HFFc6 (cell line): ENCODE measurements at places on chromosomes 1 and 21.

GRCh38 chr1:113859478-113860175, 11.9 kb downstream of the PTPN22 start:
- DNase-seq: no peak

DNA sequence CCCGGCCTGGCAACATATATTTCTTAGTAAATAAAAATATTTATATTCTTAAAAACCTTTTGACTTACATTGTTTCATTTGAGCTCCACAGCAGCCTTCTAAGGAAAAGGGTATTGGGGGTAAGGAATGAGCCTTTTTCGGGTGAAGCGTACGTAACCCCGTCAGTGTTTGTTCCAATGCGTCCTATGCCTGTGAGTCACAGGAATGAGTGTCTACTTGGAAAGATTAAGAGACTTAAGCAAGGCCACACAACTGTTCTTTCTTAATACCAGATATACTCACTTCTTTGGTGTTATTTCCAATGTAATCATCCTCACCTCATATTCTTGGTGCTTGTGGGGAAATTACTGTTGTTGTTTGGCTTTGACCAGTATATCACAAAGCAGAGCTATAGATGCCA, 22.7 kb downstream of the WDTC1 start:
- DNase-seq: no peak

DNA sequence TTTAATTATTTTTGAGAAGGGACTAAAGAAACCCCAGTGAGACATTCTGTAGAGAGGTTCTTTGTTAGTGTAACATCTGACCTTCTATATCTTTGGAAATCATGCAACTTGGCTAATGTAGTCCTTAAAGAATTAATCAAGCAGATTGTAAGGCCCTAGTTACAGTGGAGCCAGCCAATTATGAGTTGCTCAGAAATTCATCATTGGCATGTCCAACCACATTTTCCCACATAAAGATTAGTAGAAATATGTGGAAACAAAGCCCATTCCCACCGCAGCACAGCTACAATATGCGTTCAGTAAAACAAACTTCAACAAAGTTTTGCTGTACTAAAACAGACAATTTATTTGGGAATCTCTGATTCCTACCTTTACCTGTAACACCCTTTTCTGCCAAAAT, 27.8 kb downstream of the WNT2B start:
- no peak for DNase-seq

DNA sequence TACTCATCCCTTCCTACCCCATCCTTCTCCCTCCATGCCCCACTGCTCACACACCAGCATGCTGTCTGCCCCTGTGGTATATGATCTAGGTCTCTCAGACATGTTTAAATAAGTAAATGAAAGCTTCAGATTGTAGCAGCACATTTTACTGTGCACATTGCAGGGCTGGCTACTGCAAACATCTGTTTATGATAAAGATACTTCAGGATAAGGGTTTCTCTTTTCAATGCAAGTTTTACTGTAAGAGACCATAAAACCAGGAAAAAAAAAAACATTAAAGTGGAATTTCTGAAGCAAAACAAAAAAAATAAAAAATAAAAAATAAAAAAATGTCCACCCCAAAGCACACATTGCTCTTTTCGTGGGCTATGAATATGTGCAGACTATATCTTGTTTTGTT, 184.4 kb downstream of the USH2A start:
- DNase-seq: no peak

DNA sequence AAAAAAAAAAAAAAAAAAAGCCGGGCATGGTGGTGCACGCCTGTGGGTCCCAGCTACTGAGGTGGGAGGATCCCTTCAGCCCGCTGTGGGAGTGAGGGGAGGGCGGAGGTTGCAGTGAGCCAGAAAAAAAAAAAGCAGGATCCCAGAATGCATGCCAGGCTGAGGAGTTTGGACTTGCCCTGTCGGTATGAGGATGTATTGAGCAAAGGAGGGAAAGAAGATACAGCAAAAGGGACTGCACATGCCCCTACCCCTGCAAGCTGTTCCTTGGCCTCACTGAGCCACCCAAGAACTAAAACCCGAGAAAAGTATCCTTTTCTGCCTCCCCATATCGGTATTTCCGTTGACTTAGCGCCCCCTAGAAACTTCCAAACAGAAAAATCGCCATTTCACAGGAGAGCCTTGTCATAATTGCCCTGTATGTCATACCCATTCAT, 1.3 kb upstream of the GPATCH4 start:
- no peak for DNase-seq
